Fibroblast of mammary gland (primary cell): ENCODE measurements at places on chromosomes 4 and X.

DNA sequence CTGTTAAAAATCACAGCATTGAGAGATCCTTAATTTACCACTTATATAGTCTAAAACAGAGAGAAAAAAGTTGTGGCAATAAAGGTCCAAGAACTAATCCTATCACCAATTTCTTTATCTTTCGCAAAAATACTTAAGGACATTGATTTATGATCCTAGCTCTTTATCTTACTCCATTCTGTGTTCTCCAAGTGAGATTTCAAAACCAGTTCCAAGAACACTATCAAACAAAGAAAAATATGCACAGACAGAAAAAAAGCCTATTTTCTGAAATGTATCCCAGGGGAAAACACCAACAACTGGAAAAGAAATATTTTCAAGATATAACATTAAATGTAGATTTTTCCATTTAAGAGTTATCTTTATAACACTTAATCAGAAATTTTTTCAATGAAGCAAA lies 172.8 kb downstream of the APBB2 start:
- DNase-seq: no peak

- DNase-seq: no peak
These were observed 497.1 kb upstream of the TENM3 start for GRCh38 chr4:181745933-181746625.

DNA sequence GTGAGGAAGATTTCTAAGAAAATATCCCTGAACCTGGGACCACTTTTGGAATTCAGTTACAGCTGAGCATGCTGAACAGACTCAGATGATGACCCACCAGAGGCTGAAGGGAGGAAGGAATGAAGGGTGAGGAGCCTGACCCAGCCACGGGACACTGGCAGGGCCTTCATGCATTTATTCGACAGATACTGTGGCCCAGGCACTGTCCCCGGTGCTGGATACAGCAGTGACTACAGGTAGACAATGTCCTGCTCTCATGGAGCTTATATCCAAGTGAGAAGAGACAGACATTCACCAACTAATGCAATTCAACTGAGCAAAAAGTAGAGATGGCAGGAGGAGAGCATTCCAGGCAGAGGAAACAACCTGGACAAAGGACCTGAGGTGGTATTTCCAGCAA lies 2.2 kb upstream of the IQSEC2 start:
- DNase-seq: no peak

DNA sequence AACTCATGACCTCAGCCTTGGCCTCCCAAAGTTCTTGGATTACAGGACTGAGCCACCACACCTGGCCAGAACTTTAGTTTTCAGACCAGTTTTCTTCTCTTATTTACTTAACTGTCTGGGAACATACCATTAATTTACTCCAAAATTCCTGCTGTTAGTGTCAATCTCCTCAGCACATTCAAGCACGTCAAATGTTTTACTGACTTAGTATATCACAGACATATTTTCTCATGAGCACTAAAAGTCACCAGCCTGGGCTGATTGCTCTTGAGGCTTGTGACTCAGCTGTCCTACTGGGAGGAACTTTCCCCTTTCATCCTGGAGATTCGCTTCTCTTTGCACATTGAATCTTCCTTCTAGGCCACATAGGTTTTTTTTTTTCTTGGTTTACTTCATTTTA lies 109.6 kb downstream of the PCDH18 start:
- no peak for DNase-seq

DNA sequence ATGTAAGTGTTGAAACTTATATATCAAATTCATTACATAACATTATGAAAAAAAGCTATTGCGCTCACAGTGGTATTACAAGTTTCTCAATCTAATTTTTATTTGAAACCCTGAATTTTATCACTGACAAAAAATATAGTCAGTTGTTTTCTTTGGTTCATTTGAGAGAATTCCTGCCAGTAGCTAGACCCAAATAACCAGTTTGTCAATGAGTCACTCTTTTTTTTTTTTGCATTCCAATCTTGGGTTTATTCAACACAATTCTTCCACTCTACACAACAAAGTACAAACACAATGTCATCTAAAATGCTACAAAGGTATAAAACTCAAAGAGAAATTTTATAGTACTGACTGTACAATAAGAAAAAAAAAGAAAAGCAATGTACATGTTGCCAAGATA lies 13.1 kb downstream of the HPF1 start:
- peak; percentile 20 for DNase-seq

DNA sequence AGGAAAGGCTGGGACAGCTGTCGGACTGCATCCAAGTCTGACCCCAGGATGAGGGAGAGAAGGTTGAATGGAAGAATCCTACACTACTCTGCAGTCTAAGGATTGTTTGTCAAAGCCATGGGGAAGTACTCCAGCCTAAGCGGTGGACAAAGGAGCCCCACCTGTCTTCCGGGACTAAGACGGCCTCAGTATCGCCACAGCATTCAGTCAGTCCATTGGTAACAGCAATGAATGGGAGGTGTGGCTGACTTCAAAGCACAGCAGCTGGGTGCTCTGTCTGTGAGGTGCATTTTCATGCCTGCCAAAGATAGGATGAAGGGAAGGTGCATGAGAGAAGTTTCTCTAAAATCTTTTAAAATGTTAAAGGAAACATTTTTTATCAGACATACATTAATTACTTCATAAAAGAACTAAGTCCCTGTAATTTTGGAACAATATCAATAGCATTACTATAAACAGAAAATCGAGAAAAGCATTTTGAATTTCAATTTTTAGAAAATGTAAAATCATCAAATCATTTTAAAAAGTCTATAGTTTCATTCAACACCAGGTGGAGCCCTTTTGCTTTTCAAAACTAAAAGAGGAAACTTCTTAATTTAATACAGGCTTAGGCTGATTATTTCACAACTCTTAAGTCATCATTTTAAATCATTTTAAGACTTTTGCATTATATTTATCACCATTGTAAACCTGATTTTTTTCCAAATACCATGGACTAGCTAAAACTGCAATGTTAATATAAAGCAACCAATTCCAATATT lies 27.6 kb upstream of the INTU start:
- peak; percentile 60 for DNase-seq

DNA sequence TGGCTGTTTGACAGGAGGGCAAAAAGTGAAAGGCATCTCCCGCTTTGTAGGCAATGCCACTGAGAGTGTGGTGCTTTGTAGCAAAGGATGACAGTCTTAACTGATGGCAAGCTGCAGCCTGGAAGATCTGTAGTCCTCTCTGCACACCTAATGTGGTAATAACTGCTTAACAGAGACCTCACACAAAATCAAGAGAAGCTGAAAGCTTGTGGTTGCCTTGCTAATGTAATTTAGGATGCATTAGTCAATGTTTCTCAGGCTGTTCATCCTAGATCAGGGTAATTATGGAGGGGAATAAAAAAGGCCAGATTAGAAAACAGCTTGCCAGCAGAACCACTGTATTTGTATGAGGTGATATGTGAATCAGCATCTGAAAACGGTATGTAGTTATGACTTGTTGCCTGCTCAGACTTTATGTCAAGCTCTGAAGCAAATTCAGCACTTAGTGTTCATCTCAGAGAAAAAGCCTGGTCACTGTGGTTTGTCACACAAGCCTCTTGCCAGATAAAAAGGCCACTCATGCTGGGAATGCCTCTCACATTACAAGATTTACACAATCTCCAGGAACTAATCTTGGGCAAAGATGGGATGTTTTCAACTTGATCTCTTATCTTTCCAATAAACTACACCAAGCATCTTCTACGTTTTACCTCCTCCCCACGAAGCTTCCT lies 130.8 kb downstream of the ENOX2 start:
- peak; percentile 81 for DNase-seq

DNA sequence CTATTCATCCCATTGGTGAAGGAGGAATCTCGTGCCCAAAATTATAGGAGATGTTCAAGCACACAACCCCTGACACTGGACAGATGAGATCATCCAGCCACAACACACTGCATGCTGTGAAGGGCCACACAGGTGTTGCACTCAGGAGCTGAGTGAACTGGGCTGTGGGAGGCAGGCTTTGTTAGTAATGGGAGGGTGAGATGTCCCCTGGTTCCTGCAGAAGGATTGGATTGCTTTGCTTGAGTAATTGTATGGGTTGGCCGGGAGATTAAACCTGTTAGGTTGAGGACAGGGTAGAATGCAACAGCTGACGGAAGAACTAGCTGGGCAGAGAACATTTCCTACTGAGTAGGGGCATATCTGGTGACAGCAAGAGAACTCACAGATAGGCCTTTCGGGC lies 152.2 kb downstream of the TACR3 start:
- no peak for DNase-seq

DNA sequence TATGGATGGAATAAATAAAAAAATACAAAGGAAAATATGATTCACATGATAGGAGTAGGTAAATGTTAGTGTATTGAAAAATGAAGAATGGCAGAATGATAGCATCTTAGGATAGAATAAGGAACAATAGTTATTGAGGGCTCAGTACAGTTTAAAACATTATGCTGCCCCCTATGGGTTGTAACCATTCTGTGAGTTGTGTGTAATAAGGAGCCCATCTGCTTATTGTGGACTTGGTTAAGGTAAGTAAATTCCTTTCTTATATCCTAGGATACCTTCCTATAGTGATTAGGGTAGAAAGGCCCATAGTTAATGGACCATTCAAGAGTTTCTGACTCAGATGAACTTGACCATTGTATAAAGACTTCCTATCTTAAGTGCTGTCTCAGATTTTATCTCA lies 195.8 kb downstream of the PDHA2 start:
- peak; percentile 19 for DNase-seq

- DNase-seq: peak; percentile 31
These were observed 69.4 kb downstream of the TBC1D9 start for GRCh38 chr4:140686796-140687195.

GRCh38 chrX:99398545-99398944 lies 1011.5 kb downstream of the PCDH19 start:
- DNase-seq: no peak
